MM.1S (cell line): ENCODE measurements at places on chromosomes 2 and 18.

- DNase-seq = no peak
Observed at GRCh38 chr2:32773448-32773808, 145.6 kb downstream of the TTC27 start.

DNA sequence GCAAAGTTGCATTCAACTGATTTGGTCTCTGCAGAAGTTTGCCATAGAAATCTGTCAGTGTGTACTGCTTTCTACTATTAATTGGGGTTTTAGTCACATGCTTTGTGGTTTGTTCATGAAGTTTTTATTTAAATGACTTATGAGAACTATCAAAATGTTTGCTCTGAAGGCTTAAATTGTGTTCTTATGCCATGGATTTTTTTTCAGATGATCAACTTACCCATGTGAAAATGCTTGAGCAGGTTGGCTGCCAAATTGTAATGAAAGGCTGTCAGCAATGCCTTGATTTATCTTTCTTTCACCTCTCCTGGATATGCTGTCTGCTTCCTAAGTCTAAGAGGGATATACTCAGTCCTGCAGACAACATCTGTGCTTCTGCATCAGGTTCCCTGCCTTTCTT is 50.7 kb downstream of the FMNL2 start:
- no peak for DNase-seq

DNA sequence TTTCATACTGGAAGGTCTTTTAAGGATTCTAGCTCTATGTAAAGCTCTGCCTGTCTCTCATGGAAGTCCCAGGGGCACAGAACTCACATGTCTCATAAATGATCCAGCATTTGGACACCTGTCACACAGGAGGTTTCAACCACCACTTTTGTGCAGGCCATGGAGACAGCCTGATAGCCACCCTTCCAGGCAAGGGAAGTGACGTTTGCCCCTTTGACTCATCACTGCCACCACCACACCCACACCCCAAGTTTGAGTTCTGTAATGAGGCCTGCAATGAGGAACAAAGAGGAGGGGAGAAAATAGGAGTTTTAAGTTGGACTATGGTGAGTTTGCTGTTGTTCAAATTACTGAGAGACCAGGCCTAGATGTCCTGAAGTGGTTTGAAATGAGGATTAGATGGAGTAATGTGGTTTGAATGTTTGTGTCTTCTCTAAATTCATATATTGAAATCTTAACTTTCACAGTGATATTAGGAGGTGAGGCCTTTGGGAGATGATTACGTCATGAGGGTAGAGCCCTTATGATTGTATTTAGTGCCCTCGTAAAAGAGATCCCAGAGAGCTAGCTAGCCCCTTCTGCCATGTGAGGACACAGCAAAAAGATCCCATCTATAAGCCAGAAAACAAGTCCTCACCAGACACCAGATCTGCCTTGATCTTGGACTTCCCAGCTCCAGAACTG is 175.3 kb upstream of the EPHA4 start:
- DNase-seq = no peak

GRCh38 chr18:48902023-48902855 is 48.5 kb downstream of the SMAD7 start:
- DNase-seq = no peak

DNA sequence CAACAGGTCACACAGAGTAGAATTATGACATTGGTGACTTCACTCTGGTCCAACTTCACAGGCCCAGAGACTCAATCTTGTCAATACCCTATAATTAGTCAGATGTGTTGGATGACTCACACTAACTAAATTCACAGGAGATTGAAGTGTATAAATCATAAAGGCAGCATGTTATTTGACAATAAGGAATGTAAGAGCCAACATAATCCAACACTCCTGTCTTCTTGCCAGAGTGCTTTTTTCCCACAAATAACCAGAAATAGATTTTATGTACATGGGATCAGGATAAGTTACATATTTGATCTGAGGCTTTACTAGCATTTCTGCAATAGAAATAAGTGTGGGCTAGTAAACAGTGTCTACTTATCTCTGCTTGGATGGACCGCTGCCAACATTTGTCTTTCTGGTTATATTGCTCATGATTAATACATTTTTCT is 42.2 kb upstream of the ZSWIM2 start:
- DNase-seq = no peak

- DNase-seq = peak; percentile 46
Observed at GRCh38 chr2:84741182-84741822, 139.6 kb downstream of the TRABD2A start.

DNA sequence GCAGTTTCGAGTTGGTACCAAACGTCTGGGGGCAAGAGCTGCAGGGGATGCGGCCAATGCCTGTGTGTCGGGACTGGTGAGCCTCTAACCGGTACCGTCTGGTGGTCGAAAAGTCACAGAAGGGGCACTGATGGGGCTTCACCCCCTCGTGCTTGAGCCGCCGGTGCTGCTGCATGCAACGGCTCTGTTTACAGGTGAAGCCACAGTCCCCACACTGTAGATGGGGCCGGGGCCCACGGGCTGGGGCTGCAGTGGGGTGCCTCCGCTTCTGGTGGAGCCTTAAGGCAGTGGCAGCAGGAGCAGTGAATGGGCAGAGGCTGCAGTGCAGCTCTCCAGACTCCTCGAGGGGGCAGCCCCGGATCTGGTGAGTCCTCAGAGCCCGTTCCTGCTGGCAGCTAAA is 16.6 kb downstream of the ZNF142 start:
- DNase-seq = no peak

- no peak for DNase-seq
Observed at GRCh38 chr2:74107071-74107470, 40.6 kb downstream of the BOLA3 start.

DNA sequence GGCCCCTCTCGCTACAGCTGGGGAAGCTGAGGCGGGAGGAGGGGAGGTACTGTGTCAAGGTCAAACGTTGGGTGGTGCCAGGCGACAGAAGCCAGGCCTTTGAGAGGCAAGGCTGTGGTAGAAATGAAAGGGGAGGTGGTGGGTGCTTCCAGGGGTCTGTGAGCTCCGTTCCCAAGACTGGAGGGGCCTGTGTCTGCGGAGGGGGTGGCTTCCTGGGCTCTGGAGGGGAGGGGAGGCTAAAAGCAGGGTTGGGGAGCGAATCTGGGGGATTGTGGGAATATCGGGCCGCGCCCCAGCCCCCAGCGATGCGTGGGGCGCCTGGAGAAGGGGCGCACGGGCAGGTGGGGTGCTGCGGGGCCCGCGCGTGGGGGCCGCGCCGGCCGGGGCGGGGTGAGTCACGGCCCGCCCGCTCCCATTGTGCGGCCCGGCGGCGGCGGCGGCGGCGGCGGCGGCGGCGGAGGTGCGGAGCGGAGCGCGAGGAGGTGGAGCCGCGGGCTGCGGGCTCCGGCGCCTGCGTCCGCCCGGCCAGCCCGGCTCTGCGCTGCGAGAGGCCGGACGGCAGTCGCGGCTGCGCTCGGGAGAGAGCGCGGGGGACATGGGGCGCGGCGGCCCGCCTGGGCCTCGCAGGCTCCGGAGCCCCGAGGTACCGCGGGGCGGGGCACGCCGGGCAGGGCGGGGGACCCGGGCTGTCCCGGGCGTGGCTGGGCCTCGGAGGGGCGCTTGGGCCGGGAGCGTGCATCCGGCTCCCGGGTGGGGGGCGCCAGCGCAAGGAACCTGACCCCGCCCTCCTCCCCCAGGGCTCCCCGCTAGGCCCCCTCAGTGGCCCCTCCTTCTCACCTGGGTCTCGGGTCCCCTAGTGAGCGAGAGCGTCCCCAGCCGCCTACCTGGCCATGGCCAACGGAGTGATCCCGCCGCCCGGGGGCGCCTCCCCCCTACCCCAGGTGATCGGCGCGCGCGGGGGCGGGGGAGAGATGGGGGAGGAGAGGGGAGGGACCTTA is at the start of gene SLC4A3:
TSS of gene SLC4A3 (plus strand) at position 528 of the 998 bp plus-strand sequence. CDS start at position 891, 363 bp downstream.
- DNase-seq = peak; percentile 16

DNA sequence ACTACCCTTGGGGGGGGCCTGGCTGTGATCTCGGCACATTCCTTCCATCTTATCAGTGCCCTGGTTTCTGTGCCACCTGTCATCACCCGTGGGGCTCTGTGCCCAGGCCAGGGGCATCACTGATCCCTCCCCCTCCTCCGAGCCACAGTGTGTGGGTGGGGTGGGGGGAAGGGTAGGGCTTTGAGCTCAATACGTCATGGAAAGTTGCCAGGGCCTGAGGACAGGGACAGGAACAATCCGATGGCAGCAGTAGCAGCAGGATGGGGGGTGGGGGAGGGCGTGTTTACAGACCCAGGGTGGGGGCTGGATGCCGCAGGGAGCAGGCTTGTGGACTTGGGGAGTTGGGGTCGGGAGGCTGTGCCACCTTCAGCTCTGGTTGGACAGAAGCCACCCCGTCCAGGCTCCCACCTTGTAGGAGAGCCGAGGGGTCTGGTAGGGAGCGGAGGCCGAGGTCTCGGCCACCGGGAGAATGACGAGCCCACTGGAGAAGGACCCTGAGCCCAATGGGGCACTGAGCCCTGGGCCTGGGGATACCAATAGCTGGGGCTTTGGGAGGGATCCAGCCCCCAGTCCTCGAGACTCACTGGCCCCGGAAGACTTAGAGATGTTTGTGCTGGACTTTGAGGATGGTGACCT is 3.5 kb downstream of the SLC4A3 start:
- DNase-seq = no peak

DNA sequence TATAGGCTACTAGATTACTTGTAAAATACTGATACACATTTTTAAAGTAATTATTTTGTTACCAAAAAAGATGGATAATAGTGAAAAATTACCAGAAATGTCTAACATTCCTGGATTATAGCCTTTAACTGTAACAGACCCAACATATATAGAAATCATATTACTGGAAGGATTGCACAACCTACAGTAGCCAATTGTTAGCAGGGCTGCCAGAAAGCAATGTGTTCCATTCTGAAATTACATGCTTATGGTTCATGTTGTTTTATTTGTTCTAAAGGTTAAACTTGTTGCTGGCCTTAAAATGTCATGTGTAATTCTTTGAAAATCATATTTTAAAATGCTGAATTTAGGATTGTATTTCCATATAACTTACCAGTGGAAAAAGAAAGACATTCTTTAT is 793.6 kb upstream of the ACVR2A start:
- no peak for DNase-seq

GRCh38 chr2:149155196-149155969 is 116.9 kb downstream of the LYPD6B start:
- DNase-seq = no peak

GRCh38 chr2:188378371-188378950 is 86.8 kb downstream of the GULP1 start:
- no peak for DNase-seq

GRCh38 chr2:189204322-189204941 is 24.9 kb upstream of the COL5A2 start:
- peak; percentile 9 for DNase-seq

DNA sequence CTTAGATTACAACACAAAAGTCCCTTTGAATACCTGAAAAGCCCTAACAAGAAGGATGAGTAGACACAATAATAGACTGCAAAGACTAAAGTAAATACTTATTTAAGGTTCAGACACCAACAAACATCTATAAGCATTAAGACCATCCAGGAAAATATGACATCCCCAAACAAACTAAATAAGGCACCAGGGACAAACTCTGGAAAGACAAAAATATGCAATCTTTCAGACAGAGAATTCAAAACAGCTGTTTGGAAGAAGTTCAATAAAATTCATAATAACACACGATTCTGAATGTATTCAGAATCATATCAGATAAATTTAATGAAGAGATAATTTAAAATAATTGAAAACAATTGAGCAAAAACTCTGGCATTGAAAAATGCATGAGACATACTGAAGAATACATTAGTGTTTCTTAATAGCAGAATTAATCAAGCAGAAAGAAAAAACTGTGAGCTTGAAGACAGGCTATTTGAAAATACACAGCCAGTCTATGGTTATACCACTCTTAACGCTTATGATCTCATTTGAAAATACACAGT is 1388.8 kb downstream of the DSC3 start:
- DNase-seq = no peak

GRCh38 chr2:212535996-212536816 is 2.4 kb downstream of the ERBB4 start:
- no peak for DNase-seq

- DNase-seq = no peak
Observed at GRCh38 chr2:15506229-15506819, 54.8 kb downstream of the NBAS start.
